ENCODE measurements at places on chromosomes 13 and 19. TPM values are rescaled to one million over a fixed set of nuclear protein-coding genes. Genes with fewer than 3 reads are reported as not detected.

Gene ZNF540
- 6.3 TPM for polyA plus RNA-seq

Gene ZNF492
- 2.8 TPM for polyA plus RNA-seq

- no peak for DNase-seq
Observed at GRCh38 chr19:48469289-48469881, at the start of gene CYTH2. TSS of gene CYTH2 (plus strand) at chr19:48469369. CDS start at chr19:48469508, 139 bp downstream.

- no peak for DNase-seq
Observed at GRCh38 chr19:35126624-35126959, 8.3 kb downstream of the LGI4 start.

DNA sequence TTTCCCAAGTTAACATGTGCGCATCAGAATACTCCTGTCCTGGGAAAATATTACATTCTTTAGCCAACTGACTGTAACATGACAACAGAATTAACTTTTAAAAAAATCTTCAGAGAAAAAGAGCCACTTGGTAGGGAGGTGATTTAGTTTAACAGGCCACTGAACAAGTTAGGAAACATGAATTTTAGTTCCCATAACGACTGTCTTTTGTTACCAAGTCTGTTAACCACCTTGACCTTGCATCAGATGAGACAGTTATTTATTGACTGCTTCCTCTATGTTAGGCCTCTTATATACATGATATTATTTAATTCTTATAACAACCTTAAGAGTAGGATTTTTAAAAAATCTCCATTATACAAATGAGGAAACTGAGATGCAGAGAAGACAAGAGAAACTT is 268.6 kb downstream of the NDFIP2 start:
- no peak for DNase-seq
